ENCODE measurements at places on chromosomes 6 and 20.
A peak's percentile ranks its signal among the peaks of the same experiment; 100 is the strongest.

- DNase-seq, result peak; percentile 84
Observed at GRCh38 chr6:41713159-41713649, 22.2 kb downstream of the TFEB start.

DNA sequence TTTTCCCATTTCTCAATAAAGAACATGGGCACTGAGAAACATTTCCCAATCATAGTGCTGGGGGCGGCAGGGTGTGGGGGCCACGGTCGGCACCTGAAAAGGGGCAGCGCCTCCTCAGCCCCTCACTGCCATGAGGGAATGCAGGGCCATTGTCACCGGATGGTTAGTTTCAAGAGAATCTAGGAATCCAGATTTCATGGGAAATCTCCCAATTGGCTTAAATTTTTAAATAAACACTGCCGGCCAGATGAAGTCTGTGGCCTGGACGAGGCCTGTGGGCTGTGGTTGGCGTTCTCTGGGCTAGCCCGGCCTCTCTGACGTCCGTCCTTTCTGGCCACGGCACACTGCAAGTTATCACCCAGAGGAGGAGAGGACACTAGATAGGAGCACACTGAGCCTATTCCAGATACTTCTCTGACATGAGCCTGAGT lies 25.6 kb downstream of the MANBAL start:
- peak; percentile 82 for DNase-seq

DNA sequence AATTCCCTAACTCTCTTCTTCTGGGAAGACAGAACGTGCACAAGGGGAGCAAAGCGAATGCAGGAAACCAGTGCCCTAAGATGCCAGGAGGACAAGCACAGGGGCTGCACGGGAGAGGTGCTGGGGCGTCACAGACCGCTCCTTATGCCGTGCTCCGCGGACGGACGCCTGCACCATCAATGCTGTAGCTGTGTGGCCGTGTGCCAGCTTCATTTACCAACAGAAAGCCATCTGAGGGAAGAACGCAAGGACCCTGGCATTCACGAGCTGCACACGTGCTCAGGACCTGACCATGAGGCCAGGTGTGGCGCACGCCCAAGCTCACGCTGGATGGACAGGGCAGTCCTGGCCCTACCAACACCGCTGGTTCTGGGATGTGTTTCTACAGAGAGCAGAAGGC lies 35.4 kb downstream of the WDR27 start:
- no peak for DNase-seq

GRCh38 chr20:19944772-19945459 lies 72.2 kb upstream of the NAA20 start:
- no peak for DNase-seq

GRCh38 chr6:133886104-133886775 lies 2.7 kb upstream of the TCF21 start:
- DNase-seq, result no peak

DNA sequence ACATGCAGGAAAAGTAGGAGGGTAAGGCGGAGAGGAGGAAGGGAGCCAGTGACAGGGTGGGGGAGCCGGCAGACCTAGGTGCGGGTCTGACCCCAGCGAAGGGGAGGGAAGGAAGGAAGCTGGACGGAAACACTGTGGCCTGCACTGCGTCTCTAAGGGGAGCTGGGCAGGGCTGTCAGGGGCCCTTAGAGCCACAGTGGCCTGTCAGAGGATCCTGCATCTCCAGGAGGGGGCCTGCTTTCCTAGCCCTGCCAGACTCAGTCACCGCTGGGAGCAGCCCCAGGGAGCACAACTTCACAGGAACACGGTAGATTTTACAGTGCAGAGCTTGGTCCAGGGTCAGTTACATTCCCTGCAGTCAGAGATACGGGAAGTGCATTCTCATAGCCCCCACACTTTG lies 118.2 kb downstream of the PACRG start:
- DNase-seq, result no peak
